Fibroblast of skin of back (primary cell): ENCODE measurements at places on chromosomes 11 and 22.

DNA sequence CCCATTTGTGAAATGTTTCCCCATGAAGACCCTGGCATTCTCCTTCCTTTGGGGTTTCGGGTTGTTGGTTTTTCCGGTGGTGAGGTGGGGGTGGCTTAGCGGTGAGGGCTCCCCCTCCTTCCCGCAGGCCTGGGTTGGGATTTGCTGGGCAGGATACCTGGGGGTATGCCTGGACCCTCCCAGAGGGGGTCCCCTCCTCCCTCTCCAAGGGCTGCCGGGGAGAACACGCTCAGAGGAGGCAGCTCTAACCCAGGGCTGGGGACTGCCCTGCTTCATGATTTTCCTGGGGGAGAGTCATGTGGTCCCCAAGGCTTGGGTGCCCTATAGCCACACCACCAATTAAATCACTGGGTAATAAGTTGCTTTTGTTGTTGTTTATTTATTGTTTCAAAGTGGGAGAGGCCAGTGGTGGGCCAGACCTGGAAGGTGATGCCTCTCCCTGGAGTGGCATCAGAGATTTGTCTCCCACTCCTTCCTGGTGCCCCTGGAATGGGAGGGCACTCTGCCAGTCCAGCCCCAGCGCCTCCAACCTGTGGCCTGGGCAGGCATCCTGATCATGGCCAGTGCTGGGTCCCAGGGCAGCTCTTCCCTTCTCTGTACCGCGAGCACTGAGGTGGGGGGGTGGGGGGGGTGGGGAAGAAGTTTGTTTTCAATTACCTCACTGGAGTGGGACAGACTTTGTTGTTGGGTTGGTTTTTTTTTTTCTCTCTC, 1.3 kb upstream of the CLCF1 start:
- peak; percentile 58 for DNase-seq

DNA sequence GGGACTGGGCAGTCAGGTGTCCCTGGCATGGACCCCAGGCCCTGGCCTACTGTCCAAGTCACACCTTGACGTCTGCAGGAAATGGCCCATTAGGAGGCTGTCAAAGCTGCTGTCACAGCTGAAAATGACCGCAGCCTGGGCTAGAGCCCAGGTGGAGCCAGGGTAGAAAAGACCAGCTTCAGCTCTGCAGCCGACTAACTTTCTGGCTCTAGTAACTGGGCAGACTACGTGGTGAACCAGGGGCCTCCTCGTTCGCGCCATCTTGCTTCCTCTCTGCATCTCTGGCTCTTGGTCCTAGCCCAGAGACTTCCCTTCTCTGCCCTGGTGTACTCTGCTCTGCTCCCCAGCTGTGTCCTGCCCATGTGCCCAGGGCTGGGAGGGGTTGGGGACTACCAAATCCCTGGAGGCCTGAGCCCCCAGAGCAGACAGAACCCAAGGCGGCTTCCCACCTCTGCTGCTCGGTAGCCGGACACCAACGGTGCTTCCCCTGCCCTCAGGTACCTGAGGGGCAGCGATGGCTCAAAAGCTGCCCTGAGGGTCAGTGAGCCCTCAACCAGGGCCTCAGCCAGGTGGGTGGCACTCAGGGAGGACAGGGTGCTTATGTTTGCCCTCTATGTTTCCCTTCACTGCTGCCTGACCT, 19.7 kb downstream of the SART1 start:
- DNase-seq = no peak

DNA sequence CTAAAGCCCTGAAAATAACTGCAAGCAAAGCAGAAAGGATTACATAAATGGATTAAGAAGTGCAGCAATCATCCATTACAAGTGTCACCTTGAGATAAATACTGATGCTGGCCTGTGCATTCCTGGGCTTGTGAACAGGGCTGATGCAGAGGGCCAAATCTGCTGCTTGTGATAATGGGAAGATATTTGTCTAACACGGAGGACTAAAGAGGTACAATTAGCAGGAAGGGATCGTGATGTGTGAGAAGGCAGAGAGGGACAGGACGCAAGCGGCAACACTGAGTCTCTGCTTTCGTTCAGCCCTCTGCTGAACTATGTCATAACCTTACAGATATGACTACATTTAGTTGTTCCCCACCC, 107.7 kb upstream of the DDI1 start:
- DNase-seq = no peak

DNA sequence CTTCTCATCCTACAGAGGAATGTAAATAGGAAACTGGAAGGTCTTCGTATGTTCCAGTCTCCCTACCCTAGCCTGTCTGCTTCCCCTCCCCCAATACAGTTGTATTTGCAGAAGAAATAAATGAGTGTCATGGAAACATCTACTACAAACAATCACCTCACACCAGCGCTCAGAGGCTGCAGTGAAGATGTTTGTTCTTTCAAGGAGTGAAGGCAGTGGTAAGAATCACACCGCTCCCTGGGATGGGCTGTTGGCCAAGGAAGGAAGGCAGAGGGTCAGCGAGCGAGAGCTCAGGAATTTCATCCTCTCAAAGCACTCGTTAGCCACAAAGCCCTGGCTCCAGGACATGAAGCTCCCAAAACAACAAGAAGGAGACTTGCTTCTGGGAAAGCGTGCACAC, 1.1 kb upstream of the IGSF9B start:
- DNase-seq = peak; percentile 29

DNA sequence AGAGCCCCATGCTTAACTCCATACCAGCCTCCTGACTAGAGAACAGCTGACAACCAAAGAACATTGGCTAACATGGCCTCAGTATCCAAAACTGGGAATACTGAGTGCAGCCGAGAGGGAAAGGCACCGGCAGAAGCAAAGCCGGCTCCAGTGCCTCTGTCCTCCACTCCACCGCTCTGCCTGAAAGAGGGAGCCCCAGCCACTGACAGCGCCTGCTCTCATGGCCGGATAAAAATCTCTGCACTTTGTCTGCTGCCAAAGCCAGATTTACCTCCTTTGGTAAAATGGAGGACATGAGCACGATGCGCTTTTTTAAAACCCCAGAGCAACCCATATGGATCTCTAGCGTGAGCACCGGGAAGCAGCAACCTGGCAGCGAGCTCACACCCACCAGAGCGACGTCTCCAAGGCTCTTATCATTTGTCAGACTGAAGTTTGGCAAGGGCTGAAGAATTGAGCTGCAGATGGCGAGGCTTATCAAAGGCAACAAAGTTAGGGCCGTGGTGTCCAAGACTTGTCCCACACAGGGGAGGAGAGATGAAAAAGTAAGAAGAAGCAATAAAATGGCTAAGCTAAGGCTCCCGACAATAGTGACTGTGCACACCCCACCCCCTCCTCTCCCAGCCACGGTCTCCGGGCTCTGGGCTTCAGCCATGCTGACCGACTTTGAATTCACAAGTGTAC, 71.4 kb downstream of the EFCAB6 start:
- no peak for DNase-seq

DNA sequence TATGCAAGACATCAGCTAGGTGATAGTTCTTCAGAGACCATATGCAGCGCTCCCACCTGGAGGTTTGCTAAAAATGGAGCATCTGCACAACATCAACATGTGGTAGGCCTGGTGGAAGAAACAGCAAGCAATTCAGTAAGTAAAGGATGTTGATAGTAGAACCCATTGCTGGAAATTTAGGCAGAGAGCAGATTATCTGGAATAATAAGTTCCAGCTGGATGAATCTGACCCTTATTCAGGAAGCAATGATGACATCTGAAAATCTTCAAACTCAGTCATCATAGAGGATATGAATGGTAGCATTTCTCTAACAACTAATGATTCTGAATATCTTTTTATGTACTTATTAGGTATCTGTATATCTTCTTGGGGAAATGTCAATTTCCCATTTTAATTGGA, 225.2 kb upstream of the ANO3 start:
- peak; percentile 12 for DNase-seq

DNA sequence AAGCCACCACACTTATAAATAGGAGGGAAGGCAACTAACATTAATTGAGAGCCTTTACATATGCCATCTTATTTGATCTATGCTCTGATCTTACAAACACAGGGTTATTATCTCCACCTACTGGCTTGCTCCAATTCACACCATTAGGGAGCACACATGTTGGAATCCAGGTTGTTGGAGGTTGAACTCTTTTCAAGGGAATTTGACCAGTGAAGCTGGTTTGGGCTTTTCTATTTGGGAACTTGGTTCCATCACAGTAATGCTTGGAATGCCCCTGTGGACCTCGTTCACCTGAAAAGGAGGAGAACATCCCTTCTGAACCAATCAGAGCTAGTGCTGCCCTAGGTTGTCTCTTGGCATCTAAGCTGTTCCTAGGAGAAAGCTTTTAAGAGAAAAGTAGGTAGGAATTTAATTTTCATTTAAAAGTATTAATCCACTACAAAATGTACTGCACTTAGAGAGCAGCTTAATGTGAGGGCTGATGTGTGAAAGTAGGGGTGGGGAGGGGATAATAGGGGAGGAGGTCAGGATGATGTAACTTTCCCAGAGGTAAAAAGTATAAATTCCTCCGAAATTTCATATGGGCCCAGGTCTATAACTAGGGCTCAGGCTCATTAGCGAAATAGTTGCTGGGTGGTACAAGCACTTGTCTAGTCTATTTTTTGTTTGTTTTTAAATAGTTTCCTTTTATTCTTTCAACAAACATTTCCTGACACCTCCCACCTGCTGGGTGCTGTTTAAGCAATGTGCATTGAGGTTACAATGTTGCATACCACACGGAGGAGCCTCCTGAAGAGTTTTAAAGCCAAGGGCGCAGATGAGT, 7.6 kb upstream of the MICAL2 start:
- no peak for DNase-seq

GRCh38 chr11:83054001-83054400, 17.7 kb downstream of the RAB30 start:
- no peak for DNase-seq

GRCh38 chr11:70297341-70297740, 26.9 kb downstream of the PPFIA1 start:
- DNase-seq = peak; percentile 66

GRCh38 chr11:86396396-86396795, 21.7 kb downstream of the CCDC81 start:
- DNase-seq = peak; percentile 92

DNA sequence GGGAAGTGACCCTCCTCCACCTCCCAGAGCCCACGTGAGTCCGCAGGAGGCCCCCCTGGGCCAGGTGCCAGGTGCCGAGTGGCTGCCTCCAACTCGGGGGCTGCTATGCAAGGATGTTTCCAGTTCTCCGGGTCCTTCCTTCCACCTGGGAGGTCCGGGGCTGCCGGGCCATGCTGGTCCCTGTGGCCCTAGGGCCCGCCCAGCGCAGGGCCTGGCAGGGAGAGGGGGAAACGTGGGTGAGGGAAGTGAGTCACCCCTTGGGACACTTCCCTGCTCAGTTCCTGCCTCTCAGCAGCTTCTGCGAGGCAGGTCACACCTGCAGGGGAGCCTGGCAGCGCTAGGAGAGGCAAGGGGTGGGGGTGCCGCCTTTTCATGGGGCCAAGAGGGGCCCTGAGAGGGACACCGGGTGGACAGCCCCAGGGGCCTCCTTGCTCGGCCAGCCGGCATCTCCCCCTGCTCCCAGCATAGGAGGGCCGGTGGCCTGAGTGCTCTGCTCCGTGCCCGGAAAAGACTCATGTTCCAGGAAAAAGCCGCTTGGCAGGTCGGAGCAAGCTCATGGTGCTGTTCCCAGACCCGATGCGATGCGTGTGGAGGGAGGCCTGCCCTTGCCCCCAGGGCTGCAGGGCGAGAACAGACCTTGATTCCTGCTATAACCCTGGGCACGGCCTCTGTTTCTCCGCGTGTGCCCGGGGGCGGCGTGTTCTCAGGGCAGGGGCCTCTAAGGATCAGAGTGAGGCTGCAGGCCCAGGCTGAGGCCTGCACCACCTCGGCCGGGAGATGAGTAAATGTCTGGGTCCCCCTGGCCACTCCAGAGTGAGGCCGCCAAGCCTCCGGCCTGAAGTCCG, 30.3 kb upstream of the WNT7B start:
- DNase-seq = peak; percentile 74

DNA sequence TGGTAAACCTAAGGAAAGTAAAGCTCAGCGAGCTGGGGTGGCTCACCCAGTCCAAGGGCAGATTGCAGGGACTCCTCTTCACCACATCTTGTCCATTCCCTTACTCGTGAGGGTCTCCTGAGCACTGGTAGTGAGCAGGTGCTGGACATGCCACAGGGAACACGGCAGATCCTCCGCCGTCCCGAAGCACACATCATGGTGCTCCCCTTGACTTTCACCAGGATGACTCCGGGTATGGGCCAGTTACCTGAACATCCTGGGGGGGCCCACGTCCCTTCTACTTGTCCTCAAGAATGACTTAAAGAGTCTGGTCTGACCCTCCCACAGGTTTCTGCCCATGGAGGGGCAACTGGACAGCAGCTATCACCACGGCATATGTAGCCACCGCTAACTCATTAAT, 8.0 kb upstream of the SF1 start:
- DNase-seq = no peak

DNA sequence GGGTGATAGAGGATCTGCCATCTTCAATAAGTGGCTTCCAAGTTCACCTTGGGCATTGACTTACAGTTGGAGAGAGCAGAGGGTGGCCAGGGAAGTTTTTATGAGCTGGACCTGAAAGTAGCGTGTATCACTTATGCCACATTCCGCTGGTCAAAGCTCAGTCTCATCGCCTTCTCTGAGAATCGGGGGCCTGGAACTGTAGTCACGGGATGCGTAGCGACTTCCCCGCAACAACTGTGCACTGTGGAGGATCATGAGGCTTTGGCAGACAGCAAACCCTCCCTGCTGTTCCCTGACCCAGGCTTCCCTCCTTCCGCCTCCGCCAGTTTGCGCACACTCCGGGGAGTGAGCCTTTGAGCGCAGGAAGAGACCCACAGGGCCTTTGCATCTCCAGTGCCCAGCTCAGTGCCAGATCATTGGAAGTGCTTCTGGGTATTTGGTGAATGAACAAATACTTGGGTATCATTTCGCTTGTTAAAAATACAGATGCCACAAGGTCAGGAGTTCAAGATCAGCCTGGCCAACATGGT, 95.5 kb downstream of the CEP164 start:
- no peak for DNase-seq

DNA sequence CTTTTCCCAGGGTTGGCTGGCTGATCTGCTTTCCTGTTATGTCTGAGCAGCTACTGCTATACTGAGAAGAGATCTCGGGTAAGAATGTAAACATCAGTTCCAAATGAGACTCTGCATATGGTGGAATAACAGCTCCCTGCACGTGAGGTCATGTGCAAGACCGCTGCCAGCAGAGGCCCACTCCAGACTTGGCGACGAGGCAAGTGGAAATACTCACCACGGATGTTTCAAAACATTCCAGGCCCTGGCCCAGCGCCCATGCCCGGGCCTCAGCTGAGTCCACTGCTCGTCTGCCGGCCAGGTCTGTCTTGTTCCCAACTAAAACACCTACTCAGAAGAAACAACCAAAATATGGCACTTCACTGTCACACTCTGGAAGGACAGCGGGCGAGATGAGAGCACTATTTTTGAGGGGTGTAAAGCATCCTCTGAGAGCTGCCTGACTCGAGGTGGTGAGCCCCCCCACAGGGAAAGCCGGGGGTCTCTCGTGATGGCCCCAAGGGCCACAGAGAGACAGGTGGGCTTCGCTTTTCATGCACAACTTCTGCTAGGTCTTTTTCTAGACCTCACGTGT, 13.1 kb downstream of the IFT27 start:
- no peak for DNase-seq

DNA sequence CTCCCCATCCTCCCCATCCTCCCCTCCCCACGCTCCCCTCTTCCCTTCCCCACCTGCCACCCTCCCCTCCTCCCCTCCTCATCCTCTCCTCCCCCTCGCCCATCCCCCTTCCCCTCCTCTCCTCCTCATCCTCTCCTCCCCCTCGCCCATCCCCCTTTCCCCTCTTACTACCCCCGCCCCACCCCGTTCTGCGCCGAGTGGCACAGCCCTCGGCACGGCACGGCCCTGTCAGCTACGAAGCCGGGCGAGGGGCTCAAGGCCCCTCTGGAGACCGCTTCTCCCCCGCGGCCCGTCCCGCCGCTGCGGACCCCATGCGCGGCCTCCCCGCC, 449.9 kb downstream of the OPCML start:
- peak; percentile 21 for DNase-seq
